ENCODE measurements at places on chromosomes 7 and 10.

DNA sequence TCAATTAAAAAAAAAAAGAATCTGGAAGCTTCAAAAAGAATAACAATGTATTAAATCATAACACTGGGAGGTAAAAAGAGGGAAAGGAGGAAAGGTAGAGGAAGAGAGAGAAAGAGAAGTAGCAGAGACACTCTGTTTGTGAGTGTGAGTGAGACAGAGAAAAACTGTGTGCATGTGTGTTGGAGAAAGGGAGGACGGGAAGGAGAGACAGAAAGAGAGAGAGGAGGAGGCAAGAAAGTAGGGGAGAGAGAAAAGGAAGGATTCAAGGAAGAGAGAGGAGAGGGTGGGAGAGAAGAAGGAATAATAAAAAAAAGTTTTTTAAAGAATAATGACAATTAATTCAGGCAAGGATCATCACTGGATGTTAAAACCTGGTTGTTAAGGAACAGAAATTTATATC, 77.9 kb downstream of the RNLS start:
- DNase-seq = no peak

DNA sequence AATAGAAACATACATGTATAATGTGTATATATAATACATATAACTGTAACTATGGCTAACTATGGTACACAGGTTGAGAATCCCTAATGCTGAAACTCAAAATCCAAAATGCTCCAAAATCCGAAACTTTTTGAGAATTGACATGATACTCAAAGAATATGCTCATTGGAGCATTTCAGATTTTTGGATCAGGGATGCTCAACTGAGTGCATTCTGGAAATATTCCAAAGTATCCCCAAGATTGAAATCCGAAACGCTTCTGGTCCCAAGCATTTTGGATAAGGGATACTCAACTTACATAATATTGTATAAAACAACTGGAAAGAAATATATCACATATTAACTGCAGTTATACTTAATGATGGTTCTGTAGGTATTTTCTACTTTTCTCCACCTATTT, 94.2 kb upstream of the ASAH2 start:
- DNase-seq = no peak

- no peak for DNase-seq
These were observed 14.8 kb upstream of the CNPY1 start for GRCh38 chr7:155560982-155561686.

DNA sequence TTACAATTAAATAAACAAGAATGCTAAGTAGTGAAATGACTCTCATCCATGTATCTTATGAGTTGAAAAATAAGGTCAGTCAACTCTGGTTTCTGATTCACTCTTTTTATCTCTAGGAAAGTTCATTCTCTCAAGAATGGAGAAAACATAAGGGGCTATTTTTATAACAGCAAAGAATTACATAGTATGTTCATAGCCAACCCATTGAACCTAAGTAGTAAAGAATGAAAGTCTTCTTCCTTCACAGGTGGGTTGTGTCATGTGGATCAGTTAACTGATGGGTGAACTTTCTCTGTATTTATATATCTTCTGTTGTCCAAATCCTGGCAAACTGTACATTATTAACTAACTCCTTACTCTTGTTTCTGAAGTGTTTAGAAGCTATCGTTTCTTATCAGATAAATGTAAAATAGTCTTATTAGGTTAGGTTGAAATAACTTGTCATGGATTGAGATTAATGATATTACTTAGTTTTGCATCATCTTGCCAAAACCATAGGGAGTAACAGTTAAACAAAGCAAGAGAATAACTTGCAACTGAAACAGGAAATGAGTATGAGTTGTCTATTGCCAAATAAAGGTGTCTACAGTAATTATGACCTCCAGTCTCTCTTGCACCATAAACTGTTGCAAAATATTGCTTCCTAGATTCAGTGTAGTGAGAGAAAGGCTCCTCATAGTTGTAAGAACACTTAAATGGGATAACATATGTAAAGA, 86.8 kb downstream of the ANKRD7 start:
- no peak for DNase-seq

GRCh38 chr7:140475747-140476333, 3.5 kb downstream of the MKRN1 start:
- DNase-seq = peak; percentile 68
